ENCODE measurements at places on chromosomes 11 and 22. TPM values are rescaled to one million over a fixed set of nuclear protein-coding genes. Genes with fewer than 3 reads are reported as not detected.

Gene NAALADL1
- polyA plus RNA-seq = 8.9 TPM

Gene MRPL21
- polyA plus RNA-seq = 71.8 TPM

Gene APOA4
- 4,166 TPM for polyA plus RNA-seq

Gene SEPTIN3
- polyA plus RNA-seq = 5.1 TPM

Gene OR8D1
- polyA plus RNA-seq = under 0.01 TPM

Gene OR52N4
- 0.04 TPM for polyA plus RNA-seq

GRCh38 chr11:35144136-35144741 is 5.3 kb downstream of the CD44 start:
- H3K4me1 ChIP-seq = no peaks in the 10 kb centered on the region
- H3K36me3 ChIP-seq = no peaks in the 10 kb centered on the region
- H3K4me3 ChIP-seq = no peak overlapping the region
- no peak overlapping the region for H3K27ac ChIP-seq
- H3K27me3 ChIP-seq = peaks cover 27% of the 10 kb centered on the region
- DNase-seq = no peak

GRCh38 chr11:92397221-92397755 is 172.7 kb downstream of the FAT3 start:
- no peak for DNase-seq
- no peak overlapping the region for H3K27ac ChIP-seq
- no peaks in the 10 kb centered on the region for H3K4me1 ChIP-seq
- no peak overlapping the region for H3K4me3 ChIP-seq

- no peak overlapping the region for H3K27ac ChIP-seq
- no peaks in the 10 kb centered on the region for H3K27me3 ChIP-seq
- DNase-seq = no peak
Measured at GRCh38 chr22:26847816-26848215, 190.4 kb downstream of the MIAT start.

GRCh38 chr11:82049199-82049598 is 684.5 kb downstream of the FAM181B start:
- no peak overlapping the region for H3K4me3 ChIP-seq
- no peak overlapping the region for H3K27ac ChIP-seq
- no peaks in the 10 kb centered on the region for H3K4me1 ChIP-seq
- H3K27me3 ChIP-seq = no peaks in the 10 kb centered on the region

GRCh38 chr11:2530855-2531200 is 86.0 kb downstream of the KCNQ1 start:
- no peak for DNase-seq
- no peak overlapping the region for H3K27ac ChIP-seq
- H3K36me3 ChIP-seq = no peaks in the 10 kb centered on the region
- no peaks in the 10 kb centered on the region for H3K27me3 ChIP-seq

DNA sequence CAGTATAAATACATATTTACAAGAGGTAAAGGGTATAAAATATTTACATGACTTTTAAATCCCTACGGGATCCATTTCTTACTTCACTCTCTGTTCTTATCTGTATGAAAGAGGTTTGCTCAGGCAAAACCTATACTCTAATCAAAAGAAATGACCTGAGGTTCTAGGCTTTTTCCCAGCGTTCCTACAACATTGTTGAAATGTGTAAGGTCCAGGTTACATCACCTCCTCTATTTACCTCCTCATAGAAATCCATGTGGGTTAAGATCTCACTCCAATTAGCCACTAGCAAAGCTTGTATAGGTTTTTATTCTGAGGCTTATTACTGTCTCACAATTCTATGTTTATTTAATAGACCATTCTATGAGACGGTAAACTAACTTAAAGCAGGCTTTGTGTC is 12.0 kb upstream of the OR51L1 start:
- no peak overlapping the region for H3K27ac ChIP-seq
- no peak for DNase-seq
- no peaks in the 10 kb centered on the region for H3K27me3 ChIP-seq
- no peaks in the 10 kb centered on the region for H3K4me1 ChIP-seq
- H3K36me3 ChIP-seq = no peaks in the 10 kb centered on the region

DNA sequence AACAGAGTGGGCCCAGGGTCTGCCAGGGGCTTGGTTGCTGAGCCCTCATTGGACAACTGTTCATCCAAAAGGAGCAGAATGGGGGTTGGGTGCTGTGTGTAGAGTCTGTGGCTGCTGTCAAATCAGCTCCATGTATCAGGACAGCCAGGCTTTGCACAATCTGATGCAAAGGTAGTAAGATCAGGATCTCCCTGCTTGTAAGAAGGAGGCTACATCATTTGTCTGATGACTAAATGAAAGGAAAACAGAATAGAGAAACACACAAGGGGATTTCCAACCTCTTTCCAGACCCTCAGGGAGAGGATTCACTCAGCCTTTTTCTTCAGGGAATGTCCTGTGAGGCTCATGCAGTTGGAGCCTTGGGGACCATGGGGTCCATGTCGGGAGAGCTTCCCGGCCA is 7.2 kb downstream of the MICAL2 start:
- no peak overlapping the region for H3K27ac ChIP-seq
- DNase-seq = no peak
- H3K27me3 ChIP-seq = no peaks in the 10 kb centered on the region
- no peaks in the 10 kb centered on the region for H3K36me3 ChIP-seq

GRCh38 chr11:68043029-68043348 is 4.2 kb downstream of the TCIRG1 start:
- peaks cover 33% of the 10 kb centered on the region for H3K4me1 ChIP-seq
- H3K36me3 ChIP-seq = peaks cover 52% of the 10 kb centered on the region
- DNase-seq = no peak
- H3K27me3 ChIP-seq = no peaks in the 10 kb centered on the region

GRCh38 chr11:84173078-84173477 is 886.9 kb upstream of the CCDC90B start:
- no peak overlapping the region for H3K27ac ChIP-seq
- H3K4me1 ChIP-seq = no peaks in the 10 kb centered on the region
- no peak for DNase-seq

DNA sequence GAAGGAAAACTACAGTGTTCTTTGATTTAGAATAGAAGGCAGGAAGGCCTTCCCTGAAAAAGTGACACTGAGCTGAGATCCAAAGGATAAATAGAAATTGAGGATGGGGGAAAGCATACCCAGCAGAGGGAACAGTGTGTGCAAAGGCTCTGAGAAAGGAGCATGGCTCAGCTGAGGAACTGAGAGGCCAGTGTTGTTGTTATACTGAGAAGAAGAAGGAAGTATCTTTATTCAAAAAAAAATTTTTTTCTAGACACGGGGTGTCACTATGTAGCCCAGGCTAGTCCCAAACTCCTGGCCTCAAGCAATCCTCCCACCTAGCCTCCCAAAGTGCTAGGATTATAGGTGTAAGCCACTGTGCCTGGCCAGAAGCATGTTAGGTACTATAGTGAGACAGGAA is 3.5 kb upstream of the PIK3C2A start:
- peaks cover 6% of the 10 kb centered on the region for H3K4me1 ChIP-seq
- DNase-seq = no peak
- no peaks in the 10 kb centered on the region for H3K36me3 ChIP-seq
- H3K27me3 ChIP-seq = no peaks in the 10 kb centered on the region

DNA sequence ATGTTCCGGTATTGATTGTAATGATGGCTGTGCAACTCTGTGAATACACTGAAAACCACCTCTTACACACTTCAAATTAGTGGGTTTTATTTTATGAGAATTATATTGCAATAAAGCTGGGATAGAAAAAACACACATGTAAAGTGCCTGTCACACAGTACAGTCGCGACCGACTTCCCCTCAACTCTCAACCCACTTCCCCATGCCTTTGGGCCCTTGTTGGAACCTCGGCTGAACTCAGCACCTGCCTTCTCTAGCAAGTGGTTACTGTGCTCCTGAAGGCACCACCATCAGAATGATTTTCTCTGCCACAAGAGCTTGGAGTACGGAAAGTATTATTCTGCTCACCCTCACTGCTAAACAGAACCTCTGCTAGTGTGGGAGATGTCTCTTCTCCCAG is 13.5 kb downstream of the KCNJ1 start:
- peaks cover 3% of the 10 kb centered on the region for H3K27me3 ChIP-seq
- no peak for DNase-seq
- no peak overlapping the region for H3K4me3 ChIP-seq
- no peaks in the 10 kb centered on the region for H3K36me3 ChIP-seq
- no peaks in the 10 kb centered on the region for H3K4me1 ChIP-seq

GRCh38 chr11:6240781-6241180 is 1.9 kb downstream of the CNGA4 start:
- no peaks in the 10 kb centered on the region for H3K4me1 ChIP-seq
- peaks cover 2% of the 10 kb centered on the region for H3K27me3 ChIP-seq
- H3K36me3 ChIP-seq = no peaks in the 10 kb centered on the region
- no peak overlapping the region for H3K27ac ChIP-seq
- DNase-seq = no peak
- H3K4me3 ChIP-seq = no peak overlapping the region
